ENCODE measurements at places on chromosomes 3 and 15.

- DNase-seq: no peak
Observed at GRCh38 chr15:41666353-41666920, 6.2 kb downstream of the MGA start.

DNA sequence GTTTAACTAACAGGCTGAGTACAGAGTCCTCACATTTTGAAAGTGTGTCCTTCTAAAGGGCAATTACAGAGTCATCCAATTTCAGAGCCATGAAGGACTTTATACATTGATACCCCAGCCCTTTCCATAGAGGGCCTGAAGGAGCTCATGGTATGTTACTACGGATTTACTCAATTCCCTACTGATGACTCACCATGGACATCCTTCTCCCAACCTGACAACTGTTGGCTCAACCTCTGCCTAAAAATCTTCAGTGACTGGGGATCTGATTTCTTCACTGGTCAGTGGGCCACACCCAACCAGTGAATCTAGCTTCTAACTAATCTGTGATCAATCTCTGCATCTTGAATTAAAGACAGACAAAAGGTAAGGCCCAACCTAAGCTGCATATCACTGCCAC, 963.4 kb upstream of the CFAP20DC start:
- DNase-seq: no peak

GRCh38 chr3:39755100-39755499, 54.3 kb upstream of the MYRIP start:
- DNase-seq: no peak

- DNase-seq: no peak
Observed at GRCh38 chr15:66611257-66612053, 45.7 kb upstream of the LCTL start.

- DNase-seq: no peak
Observed at GRCh38 chr3:172194702-172195406, 155.5 kb downstream of the FNDC3B start.

DNA sequence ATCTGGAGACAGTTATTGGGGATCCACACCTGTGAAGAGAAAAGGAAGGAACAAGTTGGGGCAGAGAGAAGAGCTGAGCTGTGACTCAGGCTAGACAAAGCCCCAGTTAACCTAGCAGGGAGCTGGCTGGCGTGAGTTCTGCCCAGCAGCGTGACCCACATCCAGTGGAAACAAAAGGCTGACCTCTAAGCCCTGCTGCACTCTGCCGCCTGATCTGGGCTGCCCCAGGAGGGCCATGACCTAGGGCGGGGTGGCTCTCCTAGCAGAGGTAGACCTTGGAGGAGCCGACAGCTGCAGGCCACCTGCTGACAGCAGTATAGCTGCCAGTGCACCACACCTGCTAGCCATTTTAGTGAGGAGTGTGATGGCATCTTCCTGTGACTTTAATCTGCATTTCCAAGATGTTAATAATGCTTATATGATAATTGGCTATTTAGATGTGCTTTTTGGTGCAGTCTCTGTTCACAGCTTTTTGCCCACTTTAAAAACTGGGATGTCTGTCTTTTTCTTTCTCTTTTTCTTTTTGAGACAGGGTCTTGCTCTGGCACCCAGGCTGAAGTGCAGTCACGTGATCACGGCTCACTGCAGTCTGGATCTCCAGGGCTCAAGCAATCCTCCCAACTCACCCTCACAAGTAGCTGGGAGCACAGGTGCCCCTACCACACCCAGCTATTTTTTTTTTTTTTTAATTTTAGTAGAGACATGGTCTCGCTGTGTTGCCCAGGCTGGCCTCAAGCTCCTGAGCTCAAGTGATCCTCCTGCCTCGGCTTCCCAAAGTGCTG, 78.1 kb downstream of the LSM3 start:
- no peak for DNase-seq

- no peak for DNase-seq
Observed at GRCh38 chr15:91068966-91069365, 31.1 kb upstream of the SV2B start.

- peak; percentile 81 for DNase-seq
Observed at GRCh38 chr15:38690719-38691332, 126.2 kb upstream of the RASGRP1 start.

- no peak for DNase-seq
Observed at GRCh38 chr3:190566043-190566933, 52.4 kb downstream of the IL1RAP start.

- no peak for DNase-seq
Observed at GRCh38 chr3:14486460-14486859, 53.7 kb downstream of the GRIP2 start.

DNA sequence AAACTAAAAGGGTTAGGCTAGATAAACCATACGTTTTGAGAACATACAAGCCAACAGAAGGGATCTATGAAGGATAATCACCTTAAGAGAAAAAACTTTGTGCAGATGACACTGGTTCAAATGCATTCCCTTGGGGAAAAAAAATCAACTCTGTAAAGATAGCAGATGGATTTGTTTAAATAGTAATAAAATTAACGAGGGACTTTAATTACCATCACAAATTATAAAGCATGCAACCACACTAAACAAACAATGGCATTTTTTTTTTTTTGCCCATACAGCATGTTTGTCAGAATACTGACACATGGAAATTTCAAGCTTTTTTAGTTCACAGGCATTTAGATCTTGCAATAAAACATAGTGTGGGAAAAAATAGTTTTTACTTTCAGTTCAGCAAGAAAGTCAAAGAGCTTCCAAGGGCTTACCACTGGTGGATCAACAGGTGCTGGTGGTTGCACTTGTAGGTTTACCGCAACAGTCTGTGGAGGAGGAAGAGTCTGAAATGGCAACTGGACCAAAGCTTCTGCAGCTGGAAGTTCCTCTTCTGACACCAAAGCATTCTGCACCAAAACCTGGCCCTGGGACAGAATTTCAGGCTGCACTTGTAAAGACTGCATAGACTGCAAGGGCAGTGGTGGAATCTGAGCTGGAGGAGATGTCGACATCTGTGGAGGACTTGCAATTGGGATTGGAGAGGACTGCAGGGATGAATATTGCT, 53.1 kb downstream of the PHC3 start:
- no peak for DNase-seq

GRCh38 chr3:196782511-196782910, 42.9 kb downstream of the PAK2 start:
- no peak for DNase-seq

DNA sequence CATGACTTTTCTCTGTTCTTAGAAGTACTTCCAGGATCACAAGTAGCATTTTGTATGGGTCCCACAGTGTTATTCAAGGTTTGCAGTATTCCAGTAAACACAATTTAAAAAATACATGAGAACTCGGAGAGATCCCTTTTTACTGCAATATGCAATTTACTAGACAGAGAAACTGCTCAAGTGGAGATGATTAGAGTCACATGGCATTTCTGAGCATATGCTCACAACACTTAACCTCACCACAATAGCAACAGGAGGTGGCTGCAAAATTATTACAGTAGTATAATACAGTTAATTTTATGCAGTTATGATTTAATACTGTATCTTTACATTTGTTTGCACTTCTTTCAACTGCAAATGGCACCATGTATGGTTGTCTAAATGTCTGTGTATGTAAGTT, 87.5 kb downstream of the PIK3CB start:
- DNase-seq: no peak

GRCh38 chr3:177838766-177839350, 641.6 kb upstream of the TBL1XR1 start:
- no peak for DNase-seq

DNA sequence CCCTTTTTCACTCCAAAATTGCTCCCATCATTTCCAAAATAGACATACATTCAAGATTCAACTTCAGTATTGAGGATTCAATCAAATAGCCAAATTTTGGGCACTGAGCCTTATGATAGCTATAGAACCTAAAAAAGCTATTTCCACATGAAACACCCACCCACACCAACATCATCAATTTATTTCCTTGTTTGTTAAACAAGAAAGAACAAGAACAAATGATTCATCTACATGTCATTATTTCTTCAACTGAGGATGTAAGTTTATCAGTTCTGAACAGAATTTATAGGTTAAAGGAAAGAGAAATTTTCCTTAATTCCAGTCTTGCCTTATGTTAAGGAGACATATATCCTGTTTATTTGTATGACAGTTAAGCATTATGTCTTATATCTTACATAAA, 32.2 kb downstream of the DPPA2 start:
- DNase-seq: no peak

- no peak for DNase-seq
Observed at GRCh38 chr3:108462899-108463298, 47.5 kb downstream of the MYH15 start.

GRCh38 chr3:160445854-160446253, 3.7 kb downstream of the TRIM59 start:
- DNase-seq: no peak

DNA sequence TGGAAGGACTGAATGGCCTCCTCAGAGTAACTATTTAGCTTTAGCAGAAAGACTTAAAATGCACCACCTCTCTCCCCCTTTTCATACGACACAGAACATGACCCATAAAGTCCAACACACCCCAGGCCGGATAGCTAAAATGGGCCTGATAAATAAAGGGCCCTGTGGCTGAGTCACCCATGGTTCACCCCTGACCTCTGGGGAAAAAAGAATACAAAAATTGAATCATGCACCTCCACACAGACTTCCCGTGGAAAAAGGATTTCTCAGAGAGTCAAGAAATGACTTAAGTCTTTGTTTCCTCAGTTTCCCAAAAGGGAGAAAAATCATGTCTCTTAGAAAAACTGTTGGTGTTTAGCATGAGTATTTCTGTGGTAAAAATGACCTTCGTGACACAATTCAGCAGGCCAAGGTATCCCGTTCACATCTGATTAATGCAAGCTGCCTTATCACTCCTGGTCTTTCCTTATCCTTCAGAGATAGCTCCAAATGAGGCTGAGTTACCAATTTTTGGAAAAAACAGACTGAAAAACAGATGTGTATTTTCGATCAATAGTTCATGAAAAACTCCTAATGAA, 34.0 kb upstream of the ARHGEF3 start:
- no peak for DNase-seq

DNA sequence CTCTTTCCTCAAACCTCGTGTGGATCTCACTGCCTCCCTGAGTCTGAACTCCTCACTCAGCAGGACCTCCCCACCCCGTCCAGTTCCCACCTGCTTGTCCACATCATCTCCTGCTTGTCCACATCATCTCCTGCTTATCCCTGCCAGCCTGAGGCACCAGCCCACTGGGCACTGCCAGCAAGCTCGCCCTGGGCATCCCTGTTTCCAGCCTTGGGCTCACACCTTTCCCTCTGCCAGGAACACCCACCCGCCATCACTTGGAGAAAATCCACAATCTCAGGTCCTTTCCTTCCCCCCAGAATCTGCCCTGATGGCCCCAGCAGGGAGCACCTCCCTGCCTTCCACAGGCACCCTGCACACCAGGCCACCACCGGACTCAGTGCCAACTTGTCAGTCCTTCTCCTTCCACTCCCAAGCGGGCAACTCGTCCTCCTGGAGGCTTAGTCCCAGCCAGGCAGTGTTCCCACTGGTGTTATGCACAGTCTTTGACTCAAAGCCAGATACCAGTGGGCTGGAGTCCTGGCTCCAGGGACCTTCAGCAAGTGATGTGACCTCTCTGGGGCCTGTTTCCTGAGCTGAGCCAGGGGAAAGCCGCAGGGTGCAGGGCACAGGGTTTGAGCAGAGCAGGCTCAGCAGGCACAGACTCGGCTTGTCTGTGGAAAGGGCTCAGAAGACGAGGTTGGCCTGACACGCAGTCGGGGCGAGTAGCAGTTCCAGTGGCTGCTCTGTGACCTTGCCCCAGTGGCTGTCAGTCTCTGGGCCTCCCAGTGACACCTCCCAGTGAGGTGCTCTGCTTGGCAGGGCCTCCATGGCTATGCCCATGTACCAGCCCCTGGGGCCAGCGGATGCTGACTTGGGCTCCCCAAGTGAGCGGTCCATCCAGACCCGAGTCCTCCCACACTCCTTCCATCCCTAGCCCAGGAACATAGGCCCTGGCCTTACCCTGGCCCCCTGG, 9.5 kb upstream of the MESP2 start:
- DNase-seq: no peak

GRCh38 chr3:71797455-71797854, 12.5 kb upstream of the PROK2 start:
- DNase-seq: no peak

- no peak for DNase-seq
Observed at GRCh38 chr15:79410237-79410636, 21.9 kb upstream of the MINAR1 start.

All from activated CD8-positive, alpha-beta memory T cell treated with anti-CD3 and anti-CD28 coated beads, Interleukin-2, amount 50 U/mL, for 4 hours (primary cell).